CD8-positive, alpha-beta memory T cell (primary cell): ENCODE measurements at places on chromosomes 13 and 19. TPM values are rescaled to one million over a fixed set of nuclear protein-coding genes. Genes with fewer than 3 reads are reported as not detected.

The LILRB5 gene
- total RNA-seq, result 0.44 TPM

The NDFIP2 gene
- total RNA-seq, result 102 TPM

The NAPSA gene
- total RNA-seq, result 22.5 TPM

The IGSF23 gene
- not detected for total RNA-seq

The CGB2 gene
- total RNA-seq, result not detected

The EMC10 gene
- 74.8 TPM for total RNA-seq

The SSC5D gene
- total RNA-seq, result 1.2 TPM

The FBXO17 gene
- total RNA-seq, result not detected

The CGB5 gene
- not detected for total RNA-seq

The PNMA8C gene
- not detected for total RNA-seq

The PABPC3 gene
- 0.97 TPM for total RNA-seq

The SIGLECL1 gene
- not detected for total RNA-seq

The FPR3 gene
- 1.3 TPM for total RNA-seq

DNA sequence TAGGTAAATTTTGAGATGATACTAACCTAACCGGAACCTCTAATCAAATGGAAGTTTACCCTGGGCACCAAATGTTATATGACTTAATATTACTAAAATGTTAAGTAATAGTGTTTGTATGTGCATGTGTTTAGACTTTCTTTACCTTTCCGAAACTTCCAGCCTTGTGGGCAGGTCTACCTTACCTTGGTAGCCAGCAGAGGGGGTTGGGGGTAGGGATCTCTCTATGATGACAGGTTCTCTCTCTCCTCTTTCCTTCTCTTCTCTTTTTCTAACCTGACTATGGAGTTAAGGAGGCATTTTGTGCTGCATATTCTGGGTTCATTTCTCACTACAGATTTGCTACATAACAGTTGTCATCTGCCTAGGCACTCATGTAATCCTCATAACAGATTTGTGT is 6.8 kb upstream of the FRY start:
- no peak for DNase-seq

- DNase-seq, result no peak
Observed at GRCh38 chr19:2462635-2463421, 6.1 kb upstream of the LMNB2 start.

- DNase-seq, result no peak
Observed at GRCh38 chr19:28691683-28692082, 521.3 kb downstream of the UQCRFS1 start.

DNA sequence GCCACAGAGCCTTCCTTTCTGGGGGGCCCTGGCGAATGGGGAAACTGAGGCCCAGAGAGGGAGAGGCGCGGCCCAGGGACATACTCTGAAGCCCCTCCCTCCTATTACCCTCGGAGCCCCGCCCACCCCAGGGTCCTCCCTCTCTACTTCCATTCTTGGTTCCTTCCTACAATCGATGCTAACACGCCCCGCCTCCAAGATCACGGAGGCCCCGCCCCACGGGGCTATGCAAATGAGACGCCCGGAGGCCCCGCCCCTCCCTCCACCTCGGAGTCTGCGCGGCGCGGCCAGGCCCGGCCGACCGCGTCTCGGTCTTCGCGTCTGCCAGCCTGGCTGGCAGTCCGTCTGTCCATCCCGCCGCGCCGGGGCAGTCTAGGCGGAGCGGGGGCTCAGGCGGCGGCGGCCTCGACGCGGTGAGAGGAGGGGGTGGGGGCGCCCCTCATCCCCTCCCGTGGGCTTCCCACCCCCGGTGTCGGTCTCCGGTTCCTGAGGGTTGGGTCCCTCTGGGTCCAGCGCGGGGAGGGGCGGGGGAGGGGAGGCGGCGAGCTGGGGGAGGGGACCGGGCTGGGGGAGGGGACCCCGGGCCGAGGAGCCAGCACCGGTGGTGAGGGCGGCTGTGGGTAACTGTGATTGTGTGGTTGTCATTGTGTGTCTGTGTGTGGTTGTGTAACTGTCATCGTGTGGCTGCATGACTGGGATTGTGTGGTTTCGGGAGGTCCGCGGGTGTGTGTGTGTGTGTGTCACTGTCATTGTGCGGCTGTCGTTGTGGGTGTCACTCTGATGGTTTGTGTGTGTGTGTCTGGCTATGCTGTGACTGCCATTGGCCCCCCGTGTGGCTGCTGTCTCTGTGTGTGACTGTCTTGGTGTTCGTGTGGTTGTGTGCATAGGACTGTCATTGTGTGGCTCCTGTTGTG is at the start of gene PLPPR2:
TSS of gene PLPPR2 (plus strand) at position 273 of the 914 bp plus-strand sequence. CDS start 2,242 bp downstream, outside the sequence.
- DNase-seq, result peak; percentile 74

DNA sequence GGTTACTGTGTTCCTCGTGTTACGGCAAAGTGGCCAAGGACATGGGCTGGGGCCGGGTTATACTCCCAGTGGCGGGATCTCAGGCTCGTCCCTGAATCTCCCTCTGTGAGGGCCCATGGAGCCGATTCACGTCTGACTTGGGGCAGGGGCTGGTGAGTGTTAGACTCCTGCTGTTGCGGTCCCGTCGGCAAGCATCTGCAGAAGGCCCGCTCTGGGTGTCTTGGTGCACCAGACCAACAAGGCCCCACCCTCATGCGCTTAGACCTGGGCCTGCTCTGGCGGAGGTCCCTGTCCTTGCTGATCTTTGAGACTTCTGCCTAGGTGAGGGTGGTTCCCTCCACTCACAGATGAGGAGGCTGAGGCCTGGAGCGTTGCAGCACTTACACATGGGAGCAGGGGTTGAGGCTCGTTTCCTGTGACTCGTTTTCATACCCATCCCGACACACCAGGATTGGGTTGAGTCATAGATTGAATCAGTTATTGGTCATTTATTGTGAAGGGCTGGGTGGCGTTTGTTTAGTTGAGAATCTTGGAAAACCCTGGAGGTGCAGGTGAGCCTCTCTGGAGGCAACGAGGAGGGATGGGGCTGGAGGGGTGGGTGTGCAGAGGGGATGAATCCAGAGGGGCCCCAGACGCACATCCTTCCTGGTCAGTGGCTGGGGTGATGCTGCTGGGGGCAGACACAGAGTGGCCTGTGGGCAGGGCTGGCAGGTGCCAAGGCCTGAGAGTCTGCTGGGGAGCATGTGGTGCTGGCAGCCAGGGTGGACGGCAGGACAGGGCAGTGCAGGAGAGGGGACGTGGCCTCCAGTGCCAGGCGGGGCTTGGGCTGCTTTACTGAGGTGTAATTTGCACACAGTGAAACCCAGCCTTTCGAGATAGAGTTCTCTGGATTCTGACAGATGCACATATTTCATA is 4.6 kb downstream of the EPN1 start:
- no peak for DNase-seq

GRCh38 chr19:7507884-7508283 is 8.0 kb upstream of the ZNF358 start:
- DNase-seq, result no peak

DNA sequence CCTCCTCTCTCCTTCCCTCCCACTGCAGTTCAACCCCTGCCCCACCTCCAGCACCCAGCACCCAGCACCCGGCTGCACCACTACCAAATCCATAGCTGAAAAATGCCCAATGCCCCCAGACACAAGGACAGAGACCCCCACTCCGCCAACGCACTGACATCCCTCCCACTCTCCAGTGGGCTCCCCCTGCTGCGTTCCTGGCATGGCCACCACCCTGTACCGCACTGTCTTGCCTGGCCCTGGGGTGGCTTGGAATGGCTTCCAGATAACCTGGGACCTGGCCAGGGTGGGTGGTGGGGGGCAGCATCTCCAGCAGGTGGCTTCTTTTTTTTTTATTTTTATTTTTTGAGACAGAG is 5.8 kb upstream of the MKNK2 start:
- no peak for DNase-seq

DNA sequence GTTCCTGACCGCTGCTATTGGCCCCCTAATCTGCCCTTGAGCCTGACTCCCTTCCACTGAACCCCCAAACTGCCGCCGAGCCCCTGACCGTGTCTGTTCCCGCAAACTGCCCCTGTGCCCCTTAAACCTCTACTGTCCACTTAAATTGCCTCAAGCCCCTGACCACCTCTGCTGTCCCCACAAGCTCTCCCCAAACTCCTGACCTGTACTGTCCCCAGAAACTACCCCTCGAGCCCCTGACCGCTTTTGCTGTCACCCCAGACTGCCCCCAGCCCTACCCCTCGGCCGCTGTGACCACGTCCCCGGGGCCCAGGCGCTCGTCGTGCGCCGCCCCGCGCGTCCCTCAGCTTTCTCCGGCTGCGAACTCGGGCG is 382 bp downstream of the ZNF77 start:
- DNase-seq, result no peak

DNA sequence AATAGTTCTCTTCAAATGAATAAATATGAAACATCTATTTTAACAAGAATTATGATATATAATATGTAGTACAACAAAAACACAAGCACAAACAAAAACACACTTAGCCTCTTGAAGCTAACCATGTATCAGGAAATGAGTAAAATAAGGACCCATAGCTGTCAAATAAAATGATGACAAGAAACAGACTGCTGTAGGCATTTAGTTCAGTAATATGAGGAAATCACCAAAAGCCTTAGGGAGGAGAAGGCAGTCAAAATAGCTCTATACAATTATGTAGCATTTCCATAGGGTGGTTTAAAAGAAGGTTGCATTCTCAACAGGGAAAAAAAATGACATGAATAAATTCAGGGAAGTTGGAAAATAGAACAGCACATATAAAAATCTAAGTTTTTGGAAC is 163.4 kb downstream of the PCDH20 start:
- no peak for DNase-seq

- DNase-seq, result peak; percentile 51
Observed at GRCh38 chr19:19540064-19540714, 2.1 kb downstream of the CILP2 start.

DNA sequence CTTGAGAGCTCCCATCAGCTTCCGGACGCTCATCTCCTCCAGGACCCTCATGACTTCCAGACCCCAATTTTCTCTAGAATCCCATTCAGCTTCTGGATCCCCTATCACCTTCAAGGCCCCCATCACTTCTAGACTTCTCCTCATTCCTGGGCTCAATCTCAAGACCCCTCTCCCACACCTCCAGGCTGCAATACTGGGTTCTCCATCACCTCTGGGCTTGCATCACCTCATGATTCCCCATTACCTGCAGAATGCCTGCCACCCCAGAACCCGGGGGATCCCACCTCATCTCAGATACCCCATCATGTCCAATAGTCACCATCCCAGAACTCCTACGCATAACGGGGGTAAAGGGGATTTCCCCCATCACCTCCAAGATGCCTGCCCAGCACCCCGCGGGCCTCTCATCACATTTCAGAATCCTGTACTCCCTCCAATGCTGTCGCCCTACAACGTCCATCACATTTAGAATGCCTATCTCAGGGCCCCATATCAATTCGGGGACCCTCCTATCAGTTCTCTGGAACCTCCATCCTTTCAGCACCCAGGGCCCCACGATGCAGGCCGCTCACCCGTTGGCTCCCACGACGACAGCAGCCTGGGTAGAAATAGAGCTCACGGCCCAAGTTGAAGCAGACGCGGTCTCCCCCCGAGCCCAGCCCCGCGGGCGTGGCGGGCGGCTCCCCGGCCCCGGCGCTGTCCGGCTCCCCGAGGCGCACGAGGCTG is 738 bp downstream of the DMWD start:
- no peak for DNase-seq

DNA sequence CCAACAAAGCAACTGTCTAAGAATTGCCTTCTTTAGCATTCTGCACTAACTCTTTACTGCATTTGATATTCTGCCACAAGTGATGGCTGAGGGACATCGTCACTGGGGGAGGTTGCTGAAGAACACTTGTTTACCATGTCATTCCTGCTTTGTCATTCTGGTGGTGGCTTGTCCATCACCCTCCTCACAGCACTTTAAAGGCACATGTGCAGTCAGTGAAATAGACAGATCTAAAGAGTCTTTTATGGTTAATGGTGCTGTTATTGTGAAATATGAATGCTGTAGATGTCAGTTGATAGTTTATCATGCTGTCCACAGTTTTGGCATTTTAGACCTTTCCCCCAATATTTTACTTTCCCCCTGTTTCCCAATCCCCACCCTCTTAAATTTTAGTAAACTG is 120.9 kb upstream of the TSC22D1 start:
- DNase-seq, result no peak

- no peak for DNase-seq
Observed at GRCh38 chr19:2240881-2241760, 4.5 kb downstream of the SF3A2 start.

DNA sequence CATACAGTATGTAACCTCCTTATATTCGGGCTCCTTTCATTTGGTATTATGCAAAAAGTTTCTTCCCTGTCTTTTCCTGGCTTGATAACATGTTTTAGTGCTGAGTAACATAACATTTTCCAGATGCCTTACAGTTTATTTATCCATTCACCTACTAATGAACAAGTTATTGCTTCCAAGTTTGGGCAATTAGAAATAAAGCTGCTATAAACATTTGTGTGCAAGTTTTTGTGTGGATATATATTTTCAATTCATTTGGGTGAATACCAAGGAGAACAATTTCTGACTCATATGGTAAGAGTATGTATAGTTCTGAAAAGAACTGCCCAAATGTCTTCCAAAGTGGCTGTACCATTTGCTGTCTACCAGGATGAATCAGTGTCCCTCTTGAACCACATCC is 360.9 kb downstream of the PCDH17 start:
- no peak for DNase-seq

DNA sequence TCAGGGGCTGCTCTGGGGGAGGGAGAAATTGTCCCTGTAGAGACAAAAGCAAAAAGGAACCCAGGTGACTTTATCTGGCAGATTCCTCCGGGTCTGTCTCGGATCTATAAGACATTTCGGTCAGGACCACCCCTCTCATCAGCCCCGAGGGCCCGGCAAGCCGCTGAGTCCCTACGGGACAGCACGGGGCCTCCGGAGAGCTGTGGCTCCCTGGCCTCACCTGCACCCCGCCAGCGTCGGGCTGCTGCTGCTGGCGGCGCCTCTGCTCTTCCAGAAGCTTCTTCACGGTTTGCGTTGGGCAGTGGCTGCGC is 1.9 kb downstream of the NFKBID start:
- no peak for DNase-seq

DNA sequence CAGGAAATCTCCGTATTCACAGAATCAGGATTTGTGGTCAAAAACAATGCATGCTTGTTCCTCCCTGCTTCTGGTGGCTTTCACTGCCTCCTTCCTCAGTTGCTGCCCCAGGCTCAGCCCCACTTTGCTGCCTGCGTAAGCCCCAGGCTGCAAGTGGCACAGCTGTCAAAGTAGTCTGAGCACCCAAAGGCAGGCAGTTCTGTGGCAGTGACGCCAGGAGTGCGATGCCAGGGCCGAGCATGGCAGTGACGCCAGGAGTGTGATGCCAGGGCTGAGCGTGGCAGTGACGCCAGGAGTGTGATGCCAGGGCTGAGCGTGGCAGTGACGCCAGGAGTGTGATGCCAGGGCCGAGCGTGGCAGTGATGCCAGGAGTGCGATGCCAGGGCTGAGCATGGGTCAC is 77.3 kb upstream of the GPR183 start:
- no peak for DNase-seq

- no peak for DNase-seq
Observed at GRCh38 chr13:91762957-91763356, 364.5 kb downstream of the GPC5 start.

DNA sequence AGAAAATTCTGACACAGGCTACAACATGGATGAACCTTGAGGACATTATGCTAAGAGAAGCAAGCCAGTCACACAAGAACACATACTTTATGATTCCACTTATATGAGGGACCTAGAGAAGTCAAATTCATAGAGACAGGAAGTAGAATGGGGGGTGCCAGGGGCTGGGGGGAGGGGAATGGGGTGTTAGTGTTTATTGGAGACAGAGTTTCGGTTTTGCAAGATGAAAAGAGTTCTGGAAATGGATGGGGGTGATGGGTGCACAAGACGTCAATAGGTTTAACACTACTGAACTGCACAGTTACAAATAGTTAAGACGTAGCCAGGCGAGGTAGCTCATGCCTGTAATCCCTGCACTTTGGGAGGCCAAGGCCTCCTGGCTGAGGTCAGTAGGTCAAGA is 3.5 kb upstream of the ZNF787 start:
- DNase-seq, result no peak

GRCh38 chr13:97295283-97296182 is 73.4 kb downstream of the MBNL2 start:
- DNase-seq, result no peak
